ENCODE measurements at places on chromosomes 6 and 20.
A peak's percentile ranks its signal among the peaks of the same experiment; 100 is the strongest.

DNA sequence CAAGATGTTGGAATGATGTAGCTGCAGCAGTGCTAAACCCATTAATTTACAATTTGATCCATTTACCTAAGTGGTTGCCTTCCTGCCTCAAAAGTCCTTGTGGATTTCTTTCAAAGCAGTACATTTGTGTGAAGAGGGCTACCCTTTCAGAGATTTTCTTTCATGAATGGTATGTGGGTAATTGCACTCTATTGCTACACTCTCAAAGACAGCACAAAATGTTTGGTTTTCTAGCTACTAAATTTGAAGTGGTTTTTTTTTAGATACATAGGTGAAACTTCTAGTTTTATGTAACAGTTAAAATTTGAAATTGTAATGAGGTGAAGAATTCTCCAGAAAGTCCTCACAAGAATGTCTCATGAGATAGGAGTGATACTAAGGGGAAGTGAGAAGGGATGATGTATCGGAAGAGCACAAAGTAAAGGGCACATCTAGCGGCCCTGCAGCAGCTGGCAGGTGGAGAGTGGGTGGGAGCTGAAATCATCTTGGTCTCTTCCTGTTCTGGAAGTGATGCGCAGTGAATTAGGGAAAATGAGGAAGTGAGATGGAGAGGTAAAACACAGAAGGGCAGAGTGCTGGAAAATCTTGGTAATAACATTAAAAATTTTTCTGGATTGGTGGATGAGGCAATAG lies 236.8 kb upstream of the MAN1A1 start:
- no peak for DNase-seq

GRCh38 chr6:125781314-125781868 lies 9.4 kb upstream of the NCOA7 start:
- peak; percentile 65 for DNase-seq

GRCh38 chr6:167806061-167806700 lies 20.5 kb upstream of the AFDN start:
- DNase-seq, result no peak

DNA sequence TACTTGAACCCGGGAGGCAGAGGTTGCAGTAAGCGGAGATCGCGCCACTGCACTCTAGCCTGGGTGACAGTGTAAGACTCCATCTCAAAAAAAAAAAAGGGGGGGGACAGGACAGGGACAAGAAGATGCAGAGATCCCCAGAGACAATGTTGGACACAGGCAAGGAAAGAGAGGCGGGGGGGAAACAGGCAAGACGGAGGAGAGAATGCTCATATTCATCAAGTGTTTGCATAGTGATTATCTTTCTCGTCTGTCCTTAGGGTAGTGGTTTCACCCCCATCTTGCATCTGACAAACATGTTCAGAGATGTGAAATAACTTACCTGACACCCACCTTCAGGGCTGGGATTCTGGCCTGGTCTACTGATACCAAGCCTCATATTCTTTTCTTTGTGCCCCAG lies 29.0 kb downstream of the CHMP4B start:
- no peak for DNase-seq

DNA sequence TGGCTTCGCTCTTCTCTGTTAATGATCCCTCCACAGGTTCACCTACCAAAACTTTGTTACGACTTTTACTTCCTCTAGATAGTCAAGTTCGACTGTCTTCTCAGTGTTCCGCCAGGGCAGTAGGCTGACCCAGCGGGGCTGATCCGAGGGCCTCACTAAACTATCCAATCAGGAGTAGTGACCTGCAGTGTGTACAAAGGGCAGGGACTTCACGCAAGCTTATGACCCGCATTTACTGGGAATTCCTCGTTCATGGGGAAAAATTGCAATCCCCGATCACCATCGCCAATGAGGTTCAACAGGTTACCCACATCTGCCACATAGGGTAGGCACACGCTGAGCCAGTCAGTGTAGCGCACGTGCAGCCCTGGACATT lies 771.4 kb upstream of the DEFB115 start:
- no peak for DNase-seq

DNA sequence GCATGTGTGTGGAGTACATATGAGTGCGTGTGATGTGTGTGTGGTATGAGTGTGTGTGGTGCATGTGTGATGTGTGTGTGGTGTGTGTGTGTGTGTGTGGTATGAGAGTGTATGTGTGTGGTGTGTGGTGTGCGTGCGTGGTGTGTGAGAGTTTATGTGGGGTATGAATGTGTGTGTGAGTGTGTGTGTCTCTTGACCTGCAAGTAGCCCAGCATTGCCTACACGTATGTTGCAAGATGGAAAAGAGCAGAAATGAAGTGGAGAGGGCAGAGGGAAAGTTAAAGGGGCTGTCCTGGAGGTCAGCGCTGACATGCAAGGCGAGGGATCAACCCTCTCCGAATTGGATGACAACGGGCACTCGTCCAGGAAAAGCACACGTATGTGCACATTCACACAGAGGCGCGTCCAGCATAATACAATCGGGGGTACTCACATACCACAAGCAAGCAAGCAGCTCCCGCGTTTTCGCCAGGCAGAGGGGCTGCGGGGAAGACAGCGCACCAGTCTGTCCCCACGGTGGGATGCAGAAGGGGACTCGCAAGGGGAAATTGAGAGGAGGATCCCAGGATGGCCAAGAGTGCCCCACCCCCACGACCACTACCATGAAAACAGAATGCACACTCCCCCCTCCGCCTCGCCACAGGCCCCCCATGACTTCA lies 174.5 kb upstream of the AFDN start:
- no peak for DNase-seq

GRCh38 chr6:101351173-101351572 lies 42.3 kb upstream of the GRIK2 start:
- no peak for DNase-seq
